Stimulated activated naive CD4-positive, alpha-beta T cell treated with Interleukin-2 at 50 U/mL for 16 hours (primary cell): ENCODE measurements at places on chromosomes 1 and 21.

- no peak for DNase-seq
These were observed 57.4 kb upstream of the CITED4 start for GRCh38 chr1:40919475-40920011.

DNA sequence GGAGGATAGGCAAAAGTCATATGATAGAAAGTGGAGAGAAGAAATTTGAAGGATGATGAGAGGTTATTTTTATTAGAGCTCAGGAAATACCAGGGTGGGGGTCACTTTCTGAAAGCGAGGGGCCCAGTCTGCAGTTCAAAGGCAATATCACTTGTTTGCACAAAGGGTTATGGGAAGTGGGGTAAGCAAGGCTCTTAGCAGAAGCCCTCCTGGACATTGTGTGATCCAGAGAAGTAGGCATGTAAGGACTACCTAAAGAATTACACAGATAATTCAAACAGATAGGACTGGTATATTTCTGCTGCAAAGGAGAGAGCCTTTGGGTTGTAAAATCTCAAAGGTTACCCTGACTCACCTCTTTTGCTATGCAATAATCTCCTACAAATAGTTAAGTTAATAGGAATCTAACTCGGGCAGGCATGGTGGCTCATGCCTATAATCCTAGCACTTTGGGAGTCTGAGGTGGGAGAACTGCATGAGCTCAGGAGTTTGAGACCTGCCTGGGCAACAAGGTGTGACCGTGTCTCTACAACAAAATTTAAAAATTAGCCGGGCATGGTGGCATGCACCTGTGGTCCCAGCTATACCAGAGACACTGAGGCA is 25.2 kb upstream of the PRRC2C start:
- DNase-seq, result no peak

- no peak for DNase-seq
These were observed 23.2 kb upstream of the PLA2G2C start for GRCh38 chr1:20209471-20209870.

- no peak for DNase-seq
These were observed 211.4 kb downstream of the PTPRC start for GRCh38 chr1:198850196-198850595.

DNA sequence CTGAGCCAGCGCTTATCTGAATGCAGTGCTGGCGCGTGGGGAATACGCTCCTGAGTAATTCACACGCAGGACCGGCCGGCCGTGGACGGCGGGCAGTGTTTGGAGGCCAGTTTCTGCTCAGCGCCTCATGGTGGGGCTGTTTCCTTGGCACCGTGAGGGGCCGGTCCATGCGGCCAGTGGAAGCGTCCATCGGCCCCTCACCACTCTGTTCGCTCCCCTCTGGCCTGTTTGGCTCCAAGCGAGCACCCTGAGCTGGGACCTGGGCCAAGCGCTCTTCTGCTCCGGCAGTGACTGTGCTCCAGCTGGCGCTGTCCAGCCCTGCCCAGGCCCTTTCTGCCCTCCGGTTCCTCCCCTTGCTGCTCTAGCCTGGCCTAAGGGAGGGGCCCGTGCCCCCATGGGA is 16.3 kb upstream of the PLCH2 start:
- DNase-seq, result no peak
